Activated CD8-positive, alpha-beta memory T cell treated with anti-CD3 and anti-CD28 coated beads for 1 hour (primary cell): ENCODE measurements at places on chromosomes 4 and X.

- DNase-seq = no peak
These were observed 99.1 kb downstream of the TRAPPC11 start for GRCh38 chr4:183758061-183758757.

DNA sequence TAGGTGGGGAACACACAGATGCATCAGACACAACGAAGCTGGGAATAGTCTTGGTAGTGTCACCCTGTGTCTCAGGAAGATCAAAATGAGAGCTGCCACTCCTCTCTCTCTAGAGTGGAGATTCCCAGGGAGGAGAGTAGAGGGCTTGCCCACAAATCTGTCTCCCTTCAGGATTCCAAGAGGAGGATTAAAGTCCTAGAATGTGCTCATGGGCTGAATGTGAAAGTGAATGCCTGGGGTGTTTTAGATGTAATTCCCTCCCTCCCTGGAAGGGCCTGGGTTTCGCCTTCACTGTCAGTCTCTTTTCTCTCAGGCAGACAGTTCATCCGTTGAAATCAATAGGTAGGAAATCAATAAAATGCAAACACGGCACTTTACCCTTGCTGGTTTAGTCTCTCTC, 282.6 kb upstream of the PPARGC1A start:
- DNase-seq = no peak

DNA sequence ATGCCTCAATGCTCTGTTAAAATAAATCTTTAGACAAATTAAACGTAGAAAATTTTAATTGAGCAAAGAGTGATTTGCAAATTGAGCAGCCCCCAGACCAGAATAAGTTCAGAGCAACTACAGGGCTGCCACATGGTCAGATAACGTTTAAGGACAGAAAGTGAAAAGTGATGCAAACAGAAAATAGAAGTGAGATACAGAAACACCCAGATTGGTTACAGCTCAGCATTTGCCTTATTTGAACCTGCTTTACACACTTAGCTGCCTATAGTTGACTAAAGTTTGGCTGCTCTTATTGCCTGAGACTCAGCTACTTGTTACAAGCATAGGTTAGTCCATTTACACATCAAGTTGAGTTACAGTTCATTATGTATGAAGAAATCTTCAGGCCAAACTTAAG, 1800.8 kb upstream of the PCDH10 start:
- DNase-seq = no peak

GRCh38 chr4:85368932-85369331, 106.0 kb upstream of the ARHGAP24 start:
- DNase-seq = no peak

- no peak for DNase-seq
These were observed 2.4 kb downstream of the MID1 start for GRCh38 chrX:10617999-10618351.

DNA sequence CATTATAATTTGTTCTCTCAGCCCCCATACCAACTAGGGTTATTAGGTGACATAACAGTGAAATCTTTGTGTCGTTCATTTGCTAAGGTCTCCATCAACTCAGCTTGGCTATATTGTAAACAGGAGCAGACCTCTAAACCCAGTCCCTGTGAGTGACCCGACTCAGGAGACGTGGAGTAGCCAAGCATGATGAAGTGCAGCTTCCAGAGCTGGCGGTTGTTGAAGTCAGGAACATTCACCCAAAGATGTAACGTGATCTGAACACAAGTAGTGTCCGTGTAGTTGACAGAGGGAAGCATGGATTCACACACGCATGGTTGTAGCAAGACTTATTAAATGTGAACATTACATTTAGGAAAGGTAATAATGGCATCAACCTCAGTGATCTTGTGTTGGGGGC, 102.3 kb downstream of the FAM193A start:
- DNase-seq = no peak

- no peak for DNase-seq
These were observed 96.0 kb downstream of the PTTG2 start for GRCh38 chr4:38056011-38056685.

GRCh38 chr4:48078862-48079655, 55.0 kb downstream of the TXK start:
- no peak for DNase-seq

- no peak for DNase-seq
These were observed 32.6 kb downstream of the UBA6 start for GRCh38 chr4:67668315-67668714.

- no peak for DNase-seq
These were observed 34.4 kb upstream of the ARHGEF6 start for GRCh38 chrX:136814847-136815750.

DNA sequence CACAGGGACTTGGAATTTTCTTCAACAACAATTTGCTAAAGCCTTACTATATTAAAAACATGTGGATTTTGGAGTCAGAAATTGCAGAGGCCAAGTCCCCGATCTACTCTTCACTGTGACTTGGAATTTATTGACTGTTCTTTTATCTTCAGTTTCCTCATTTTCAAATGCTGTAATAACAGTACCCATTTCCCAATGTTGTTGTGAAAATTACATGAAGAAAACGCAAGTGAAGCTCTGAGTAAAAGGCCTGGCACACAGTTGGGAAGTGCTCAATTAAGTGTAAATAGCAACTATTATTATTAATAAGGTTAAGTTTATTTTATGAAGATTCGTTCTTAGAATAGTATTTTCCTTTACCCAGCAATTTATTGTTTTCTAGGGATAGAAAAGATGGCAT, 15.7 kb downstream of the STBD1 start:
- DNase-seq = no peak

GRCh38 chrX:15435836-15436619, 51.8 kb upstream of the VEGFD start:
- DNase-seq = no peak

GRCh38 chrX:16873106-16873505, 2.9 kb upstream of the RBBP7 start:
- no peak for DNase-seq

DNA sequence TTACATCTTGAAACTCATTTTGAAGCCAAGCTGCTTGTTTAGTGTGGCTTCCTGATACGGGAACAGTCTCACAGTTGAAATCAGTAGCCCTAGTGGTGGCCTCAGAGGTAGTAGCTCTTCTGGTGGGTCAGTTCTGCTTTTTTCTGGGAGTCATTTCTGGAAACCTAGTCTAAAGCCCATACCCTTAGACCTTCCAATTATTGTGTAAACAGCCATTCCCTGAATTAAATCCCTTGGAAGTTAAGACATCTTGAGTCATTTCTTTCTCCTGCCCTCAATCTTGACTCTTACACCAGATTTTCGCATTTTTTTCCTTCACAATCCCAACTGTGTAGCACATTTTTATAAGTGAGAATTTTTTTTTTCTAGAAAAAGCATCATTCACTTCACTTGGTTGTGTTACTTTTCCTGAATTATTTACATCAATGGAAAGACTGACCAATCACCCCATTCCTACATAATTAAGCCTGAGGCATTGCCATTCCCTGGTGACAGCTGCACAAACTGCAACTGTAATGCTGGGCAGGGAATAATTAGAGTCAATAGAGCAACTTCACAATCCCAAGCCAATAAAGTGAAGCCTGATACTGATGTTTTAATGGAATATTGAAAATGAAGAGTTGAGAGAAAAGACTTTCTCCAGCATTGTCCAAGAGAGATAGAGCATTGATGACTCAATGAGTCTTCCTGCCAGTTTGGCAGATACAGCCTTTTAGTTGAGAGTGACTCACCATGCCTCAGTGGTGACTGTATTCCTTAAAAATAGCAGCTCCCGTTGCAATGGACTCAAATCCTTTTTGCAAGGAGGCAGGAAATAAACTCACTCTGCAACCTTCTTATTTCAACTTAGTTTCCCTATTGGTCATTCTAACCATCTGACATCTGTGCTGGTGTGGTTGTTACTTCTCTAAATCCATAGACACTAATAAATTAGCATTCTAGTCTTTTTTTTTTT, 13.0 kb upstream of the SEPSECS start:
- DNase-seq = no peak

DNA sequence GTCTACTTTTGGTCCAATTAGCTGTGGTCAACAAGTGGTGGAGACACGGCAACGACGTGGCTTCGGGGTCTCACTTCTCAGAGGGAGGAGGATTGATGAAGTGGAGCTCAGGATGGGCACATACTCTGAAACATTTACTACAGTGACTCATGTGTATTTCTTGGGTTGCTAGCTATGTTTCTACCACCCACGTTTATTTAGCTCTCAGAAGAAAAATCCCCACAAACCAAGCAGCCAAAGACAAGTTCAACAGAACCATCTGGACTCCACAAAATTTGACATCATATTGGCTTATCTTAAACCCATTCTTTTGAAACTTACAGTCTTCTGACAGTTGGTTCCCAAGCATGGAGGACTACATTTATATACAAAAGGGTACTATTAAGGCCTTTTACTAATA, 158.0 kb downstream of the CBLL2 start:
- no peak for DNase-seq

GRCh38 chr4:125573786-125574185, 259.0 kb downstream of the FAT4 start:
- no peak for DNase-seq

- no peak for DNase-seq
These were observed 24.3 kb upstream of the IL2 start for GRCh38 chr4:122480655-122481487.

DNA sequence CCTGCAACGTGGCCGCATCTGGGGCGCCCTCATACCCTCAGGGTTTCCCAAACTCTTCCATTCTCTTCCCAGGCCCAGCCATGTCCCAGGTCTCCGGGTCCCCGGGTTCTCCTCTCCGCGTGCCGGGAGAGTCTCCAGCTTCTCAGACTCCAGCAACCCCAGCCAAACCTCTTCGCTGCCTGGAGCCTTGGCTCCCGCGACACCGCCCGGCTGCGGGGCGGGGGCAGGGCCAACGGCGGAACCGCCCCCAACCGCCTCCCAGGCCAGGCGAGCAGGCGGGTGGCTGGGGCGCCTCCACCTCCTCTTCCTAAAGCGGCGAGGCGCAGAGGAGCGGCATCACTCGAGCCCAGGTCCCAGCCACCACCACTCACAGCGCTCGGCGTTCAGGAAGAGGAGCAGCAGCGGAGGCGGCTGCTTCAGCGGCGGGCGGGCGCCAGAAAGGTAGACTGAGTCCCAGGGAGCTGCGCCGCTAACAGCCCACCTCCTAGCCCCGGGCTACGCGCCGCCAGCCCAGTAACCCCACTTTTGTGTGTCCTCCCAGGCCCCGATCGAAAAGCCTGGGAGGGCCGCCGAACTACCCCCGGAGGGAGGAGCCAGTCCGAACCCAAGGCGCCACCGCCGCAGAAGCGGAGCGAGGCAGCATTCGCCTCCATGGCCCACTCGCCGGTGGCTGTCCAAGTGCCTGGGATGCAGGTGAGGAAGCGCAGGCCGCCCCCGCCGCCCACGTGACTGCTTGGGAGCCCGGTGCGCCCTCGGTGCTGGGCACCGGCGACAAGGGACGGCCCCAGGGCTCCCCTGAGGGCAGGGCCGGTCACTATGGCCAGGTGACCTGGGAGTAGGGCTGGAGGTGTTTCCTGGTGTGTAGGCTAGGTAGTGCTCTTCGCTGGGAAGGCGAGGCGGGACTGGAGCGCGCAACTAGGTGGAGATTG, at the start of gene STK26:
Gene STK26, plus strand, starts transcription at position 336 of the 929 bp plus-strand sequence. Its CDS starts 316 bp downstream, at position 652.
- peak; percentile 57 for DNase-seq

- DNase-seq = no peak
These were observed 30.4 kb upstream of the QRFPR start for GRCh38 chr4:121411151-121411744.

DNA sequence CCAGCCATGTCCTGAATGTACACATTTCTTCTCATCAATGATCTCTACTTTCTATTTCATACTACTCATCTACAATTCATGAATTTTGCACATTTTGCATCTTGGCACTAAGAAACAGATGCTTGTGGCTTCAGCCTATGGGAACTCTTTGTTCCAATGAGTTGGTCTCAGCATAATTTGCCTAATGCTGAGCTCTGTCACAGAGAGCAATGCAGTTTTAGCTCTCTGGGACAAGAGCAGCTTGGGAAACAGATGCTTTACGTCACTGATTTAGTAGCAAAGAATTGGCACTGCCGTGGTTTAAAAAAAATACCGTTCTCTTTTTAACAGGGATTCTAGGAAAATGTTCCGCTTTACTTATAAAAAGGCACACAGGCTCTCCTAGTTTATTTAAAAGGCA, 162.4 kb downstream of the WDFY3 start:
- no peak for DNase-seq

DNA sequence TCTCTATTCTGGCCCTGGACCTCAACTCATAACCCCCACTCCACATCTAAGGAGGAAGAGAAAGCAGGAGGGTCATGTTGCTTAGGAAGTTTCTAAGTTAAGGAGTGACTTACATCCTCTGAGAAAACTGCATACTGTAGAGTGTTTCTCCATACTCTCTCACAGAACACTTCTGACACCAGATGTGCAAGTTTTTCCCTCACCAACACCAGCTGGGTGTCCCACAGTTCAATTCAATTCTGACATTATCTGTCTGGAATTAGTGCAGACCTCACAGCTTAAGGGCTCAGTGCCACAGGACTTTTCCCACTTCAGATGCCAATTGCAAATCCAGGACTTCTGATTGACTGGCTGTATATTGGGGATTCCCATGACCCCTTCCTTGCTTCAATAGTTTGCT, 89.0 kb upstream of the SFRP2 start:
- DNase-seq = no peak

DNA sequence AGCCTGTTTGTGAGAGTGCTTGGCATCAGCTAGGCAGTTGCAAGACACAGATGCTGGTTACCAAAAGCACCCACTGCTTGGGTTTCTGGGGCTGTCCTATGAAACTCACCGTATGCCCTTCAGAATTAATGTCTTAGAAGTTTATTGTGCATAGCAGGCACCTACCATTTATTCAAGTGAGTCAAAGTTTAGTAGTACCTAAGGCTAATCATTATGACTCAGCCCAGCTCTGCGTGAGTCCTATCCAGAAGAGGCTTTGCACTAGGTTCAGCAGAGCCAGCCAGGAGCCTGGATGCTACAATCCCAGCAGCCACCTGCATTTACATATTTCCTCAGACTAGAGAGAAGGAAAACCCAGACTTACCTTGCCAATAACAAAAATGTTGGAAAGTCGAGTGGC, 4.2 kb downstream of the RPS4X start:
- no peak for DNase-seq

- no peak for DNase-seq
These were observed 15.7 kb downstream of the PRKX start for GRCh38 chrX:3697701-3698279.

DNA sequence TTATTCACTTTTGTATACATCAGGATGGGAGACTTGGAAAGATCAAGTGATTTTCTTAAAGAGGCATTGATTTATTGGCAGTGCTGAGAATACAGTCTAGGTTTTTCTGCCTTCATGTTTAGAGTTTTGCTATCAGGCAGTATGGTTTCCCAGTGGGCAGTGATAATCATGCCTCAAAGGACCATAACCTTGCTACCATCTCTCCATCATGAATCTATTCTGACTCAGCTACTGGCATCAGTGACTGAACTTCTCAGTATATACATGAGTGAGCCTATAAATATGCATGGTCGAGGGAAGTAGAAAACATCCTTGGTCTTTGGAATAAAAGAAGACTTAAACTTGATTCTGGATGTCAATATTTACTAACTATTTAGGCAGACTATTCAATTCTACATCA, 562.0 kb upstream of the AADAT start:
- DNase-seq = no peak
